ENCODE measurements at places on chromosomes 5 and 9.
A peak's percentile ranks its signal among the peaks of the same experiment; 100 is the strongest.

GRCh38 chr5:89471541-89471940 is 588.6 kb upstream of the MEF2C start:
- DNase-seq, result no peak

DNA sequence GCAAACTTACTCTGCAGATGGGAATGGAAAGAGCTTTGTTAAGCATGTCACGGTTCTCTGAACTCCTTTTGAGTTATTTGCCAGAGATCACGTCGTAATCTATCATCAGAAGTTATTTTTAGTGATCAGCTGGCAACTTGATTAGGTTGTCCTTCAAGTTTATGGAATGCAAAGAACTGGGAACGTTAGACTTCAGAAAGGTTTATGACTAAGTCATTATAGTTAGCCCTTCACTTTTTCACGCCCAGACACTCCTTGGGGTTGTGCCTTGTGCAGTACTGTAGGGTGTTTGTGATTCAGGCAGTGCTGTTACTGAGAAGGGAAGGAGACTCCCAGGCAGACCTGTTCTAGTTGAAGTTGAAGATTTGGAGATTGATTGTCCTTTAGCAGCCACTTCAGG is 26.8 kb upstream of the PHF2 start:
- DNase-seq, result no peak

DNA sequence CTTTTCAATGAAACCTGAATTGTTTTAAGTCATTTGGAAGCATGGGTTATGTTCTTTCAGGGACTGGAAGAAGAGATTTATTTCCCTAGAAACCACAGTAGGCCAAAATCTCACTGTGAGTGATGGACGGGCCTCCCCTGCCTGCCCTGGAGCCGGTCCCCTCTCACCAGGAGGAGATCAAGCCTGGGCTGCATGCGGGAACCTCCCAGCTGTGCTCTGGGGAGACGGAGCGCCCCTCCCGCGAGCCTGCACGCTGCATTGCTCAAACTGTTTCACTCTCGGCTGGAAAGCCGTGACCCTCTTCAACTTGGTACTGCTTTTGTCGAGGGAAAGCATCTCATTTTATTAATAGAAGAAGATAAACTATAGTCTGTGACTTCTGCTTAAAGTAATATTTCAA is 85.4 kb downstream of the IRX2 start:
- DNase-seq, result no peak

DNA sequence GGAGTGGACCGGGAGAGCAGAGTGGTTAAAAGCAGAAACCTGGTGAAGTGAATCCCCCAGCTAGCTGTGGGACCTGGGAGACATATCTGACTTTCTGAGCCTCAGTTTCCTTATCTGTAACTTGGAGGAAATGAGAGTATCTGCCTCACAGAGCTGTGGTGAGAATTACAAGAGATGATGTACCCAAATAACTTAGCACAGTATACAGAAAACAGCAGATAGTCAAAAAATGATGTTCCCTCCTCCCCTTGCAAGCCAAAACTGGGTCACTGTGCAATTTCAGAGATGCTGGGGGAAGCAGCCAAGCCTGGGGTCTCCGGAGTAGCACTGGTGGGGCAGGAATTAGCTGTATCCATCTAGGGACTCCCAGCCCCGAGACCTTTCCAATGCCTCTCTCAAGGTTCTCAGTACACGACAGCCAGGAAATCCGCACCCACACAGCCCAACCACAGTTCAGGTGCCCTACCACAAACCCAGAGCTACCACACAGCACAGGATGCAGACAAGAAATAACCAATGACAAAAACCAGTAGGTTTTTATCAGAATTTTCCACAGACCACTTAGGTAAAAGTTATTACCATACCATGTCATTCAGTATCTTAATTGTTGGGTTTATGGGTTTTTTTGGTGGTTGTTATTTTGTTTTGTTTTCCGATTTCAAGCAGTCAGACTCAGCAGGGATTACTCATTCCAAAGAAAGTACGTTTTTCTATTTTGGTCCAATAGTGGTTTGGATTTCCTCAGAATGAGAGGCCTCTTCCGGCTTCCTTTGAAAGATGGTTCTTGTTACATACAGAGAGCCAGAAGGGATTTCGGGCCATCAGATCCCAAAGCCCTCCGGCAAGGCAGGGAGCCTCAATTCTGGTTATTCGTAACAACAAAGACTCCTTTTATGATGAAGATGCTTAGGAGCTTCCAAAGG is 4.9 kb upstream of the HRH2 start:
- DNase-seq, result peak; percentile 47

DNA sequence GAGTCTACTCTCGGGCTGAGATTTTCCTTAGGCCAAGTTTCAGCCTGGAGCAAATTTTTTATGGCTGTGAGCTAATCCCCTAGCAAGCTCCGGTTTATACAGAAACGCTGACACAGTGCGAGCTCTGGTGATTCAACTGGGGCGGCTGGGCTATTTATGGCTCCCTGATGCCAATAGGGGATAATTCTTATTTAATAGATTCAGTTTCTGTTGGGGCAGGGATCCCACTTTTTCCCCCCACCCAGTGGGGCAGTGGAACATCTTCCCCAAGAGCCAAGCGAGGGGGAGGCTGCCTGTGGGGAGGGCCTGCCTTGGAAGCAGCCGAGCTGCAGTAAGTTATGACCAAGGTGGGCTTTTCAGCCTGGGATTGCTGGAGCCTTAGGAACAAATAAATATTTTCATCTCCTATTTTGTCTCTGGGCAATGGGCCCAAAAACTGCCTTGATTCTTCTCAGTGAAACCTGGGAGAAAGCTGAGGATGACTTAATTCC is 129.1 kb downstream of the MACROH2A1 start:
- peak; percentile 91 for DNase-seq

- DNase-seq, result no peak
Measured at GRCh38 chr5:163917747-163918146, 412.3 kb downstream of the MAT2B start.

DNA sequence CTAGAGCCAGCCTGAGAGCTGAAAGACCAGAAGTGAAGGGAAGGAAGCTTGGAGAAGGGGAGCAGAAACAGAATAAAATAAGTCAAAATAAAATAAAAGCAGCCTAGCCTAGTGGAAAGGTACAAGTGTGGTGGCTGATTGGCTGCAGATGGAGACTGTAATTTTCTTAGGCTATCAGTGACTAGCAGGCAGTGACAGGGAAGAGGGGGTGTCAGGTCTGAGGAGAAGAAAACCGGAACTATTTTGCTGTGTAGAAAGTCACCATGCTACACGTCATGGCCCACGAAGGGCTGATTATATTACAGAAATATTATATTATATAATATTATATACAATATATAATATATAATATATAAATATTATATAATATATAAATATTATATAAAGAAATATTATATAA is 98.1 kb upstream of the TAF11L2 start:
- DNase-seq, result no peak

GRCh38 chr9:20331095-20331685 is 291.1 kb downstream of the MLLT3 start:
- DNase-seq, result no peak

DNA sequence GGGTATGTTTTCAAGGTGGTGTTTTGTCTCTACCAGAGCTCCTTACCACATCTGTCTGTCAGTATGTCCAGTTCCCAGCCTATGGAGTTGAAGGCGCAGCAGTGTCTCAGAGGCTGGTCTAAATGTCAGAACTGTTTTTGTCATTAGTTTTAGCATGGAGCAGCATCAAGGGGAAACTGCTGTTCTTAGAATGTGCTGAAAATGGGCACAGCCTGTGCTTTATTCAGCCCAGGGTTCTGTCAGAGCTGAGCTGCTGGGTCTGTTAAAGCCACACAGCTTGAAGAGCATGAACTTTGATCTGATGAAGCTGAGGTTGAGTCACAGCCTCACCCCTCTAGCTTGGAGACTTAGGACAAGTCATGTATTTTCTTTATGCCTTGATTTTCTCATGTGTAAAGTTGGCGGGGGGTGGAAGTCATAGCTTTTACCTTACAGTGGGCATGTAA is 71.9 kb downstream of the RALGPS1 start:
- DNase-seq, result peak; percentile 70

DNA sequence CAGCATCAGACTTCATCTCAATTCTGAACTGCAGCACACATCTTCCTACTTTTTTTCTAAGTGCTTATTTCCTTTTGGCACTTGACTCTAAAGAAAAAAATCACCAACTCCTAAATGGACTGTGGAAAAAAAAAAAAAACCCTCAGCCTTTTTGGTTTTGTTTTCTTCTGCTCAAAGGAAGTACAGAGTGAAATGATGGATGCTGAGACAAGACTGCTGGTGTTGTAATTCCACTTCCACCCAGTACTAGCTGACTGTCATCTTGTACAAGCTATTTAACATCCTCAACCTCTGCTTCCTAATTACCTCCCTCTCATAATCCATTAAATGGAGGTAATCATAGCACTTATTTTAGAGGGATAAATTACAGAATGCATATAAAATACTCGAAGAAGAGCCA is 171.5 kb upstream of the GNA14 start:
- peak; percentile 45 for DNase-seq

Data from muscle of leg (tissue), 16 donors.